ENCODE measurements at places on chromosomes 16 and 17.

- no peak for DNase-seq
These were observed 61.3 kb downstream of the NKD1 start for GRCh38 chr16:50609471-50609870.

- DNase-seq, result peak; percentile 79
These were observed 76.0 kb downstream of the ABCC1 start for GRCh38 chr16:16025214-16025968.

DNA sequence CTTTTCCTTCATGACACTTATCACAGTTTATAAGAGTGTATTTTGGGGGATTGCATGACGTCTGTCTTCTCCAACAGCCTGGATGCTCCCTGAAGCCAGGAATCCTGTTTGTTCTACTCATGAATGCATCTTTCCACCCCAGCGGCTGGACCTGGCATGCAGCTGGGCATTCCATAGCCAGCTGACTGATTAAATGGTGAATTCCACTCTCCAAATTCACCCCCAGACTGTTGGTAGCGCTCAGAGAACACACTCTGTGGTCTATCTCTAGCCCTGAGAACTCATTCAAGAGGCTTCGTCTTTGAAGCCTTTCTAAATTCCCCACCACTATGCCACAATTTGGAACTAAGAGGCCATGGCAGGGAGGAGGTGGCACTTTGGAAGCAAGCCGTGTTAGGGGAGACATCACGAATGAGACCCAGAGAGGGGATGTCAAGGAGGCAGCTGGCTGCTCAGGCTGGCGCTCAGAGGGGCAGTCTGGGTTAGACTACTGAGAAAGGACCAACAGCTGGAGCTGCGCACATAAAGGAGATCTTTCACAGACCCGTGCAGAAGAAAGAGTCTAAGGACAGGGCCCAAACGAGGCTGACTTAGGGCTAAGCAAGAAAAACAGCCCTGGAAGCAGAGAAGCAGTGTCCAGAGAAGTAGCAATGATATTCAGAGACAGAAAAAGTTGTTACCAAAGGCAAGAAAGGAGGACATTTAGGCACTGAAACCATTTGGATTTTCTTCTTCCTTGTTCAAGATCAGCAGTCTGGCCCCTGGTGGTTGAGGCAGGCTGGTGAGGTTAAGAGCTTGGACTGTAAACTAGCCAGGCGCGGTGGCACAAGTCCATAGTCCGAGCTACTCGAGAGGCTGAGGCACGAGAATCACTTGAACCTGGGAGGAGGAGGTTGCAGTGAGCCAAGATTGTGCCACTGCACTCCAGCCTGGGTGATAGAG is 42.4 kb upstream of the ZNF629 start:
- DNase-seq, result no peak

- DNase-seq, result no peak
These were observed 1.2 kb upstream of the METTL26 start for GRCh38 chr16:637081-638018.

DNA sequence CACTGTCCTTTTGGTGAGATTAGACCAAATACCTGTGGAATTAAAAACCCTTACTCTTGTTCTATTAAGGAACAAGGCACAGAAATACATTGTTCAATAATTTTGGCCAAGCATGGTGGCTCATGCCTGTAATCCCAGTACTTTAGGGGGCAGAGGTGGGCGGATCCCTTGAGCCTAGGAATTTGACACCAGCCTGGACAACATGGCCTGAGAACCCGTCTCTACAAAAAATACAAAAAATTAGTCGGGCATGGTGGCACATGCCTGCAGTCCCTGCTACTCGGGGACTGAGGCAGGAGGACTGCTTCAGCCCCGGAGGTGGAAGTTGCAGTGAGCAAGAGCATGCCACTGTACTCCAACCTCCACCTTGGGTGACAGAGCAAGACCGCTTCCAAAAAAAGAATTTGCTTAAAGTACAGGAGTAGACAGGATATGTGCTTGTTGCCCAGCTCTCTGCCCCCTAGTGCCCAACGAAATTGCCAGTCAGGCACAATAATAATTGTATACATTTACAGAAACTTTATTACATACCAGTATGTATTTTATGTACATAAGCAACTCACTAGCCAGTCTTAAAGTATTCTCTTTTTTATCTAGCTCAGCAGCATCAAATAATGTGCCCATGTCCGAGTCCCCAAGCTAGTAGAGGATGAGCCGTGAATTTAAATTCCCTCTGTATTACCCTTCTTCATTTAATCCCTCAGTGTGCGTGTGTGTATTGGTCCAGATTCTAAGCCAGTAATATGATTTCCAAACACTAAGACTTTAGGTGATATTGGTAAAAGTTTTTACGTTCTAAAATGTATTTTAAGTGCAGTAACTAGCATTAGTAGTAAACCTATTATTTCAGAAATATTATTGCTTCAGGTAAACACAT is 1.4 kb downstream of the THUMPD1 start:
- no peak for DNase-seq

DNA sequence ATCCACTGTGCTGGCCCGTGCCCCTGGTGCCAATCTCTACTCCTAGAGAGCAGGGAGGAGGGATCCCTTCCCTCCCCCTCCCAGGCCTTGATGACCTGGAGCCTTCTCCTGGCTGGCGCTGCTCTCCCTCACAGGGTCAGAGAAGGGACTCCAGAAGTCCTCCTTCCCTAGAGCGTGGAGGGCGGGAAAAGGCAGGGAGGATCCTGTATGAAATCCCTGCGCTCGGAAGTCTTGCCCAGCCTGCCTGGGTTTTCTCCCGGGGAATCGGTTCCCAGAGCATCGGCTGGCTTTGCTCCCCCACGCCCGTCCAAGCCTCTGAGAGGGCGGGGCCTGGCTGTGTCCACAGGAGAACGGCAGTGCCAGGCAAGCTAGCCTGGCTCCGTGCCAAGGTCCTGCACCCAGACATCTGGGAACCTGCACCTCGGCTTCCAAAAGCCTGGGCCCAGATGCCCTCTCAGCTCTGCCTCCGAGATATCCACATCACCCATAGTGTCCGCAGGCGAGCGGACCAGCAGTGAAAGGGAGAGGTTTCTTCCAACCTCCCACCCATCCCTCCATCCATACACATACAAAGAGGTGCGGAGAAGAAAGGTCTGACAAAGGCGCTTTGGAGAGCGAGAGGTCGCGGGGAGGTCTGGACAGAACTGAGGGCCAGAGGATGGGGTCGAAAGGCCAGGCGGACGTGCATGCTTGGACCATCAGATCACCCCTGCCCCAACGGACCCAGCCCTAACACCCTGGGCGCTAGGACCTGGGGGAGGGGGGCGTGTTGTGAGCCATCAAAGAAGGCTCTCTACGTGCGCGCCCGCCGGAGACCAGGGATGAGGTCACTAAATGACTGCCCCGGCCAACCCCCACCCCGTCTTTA is 1.1 kb downstream of the MPP2 start:
- DNase-seq, result no peak

- DNase-seq, result no peak
These were observed 3.8 kb downstream of the TNFSF12 start for GRCh38 chr17:7552621-7553051.

DNA sequence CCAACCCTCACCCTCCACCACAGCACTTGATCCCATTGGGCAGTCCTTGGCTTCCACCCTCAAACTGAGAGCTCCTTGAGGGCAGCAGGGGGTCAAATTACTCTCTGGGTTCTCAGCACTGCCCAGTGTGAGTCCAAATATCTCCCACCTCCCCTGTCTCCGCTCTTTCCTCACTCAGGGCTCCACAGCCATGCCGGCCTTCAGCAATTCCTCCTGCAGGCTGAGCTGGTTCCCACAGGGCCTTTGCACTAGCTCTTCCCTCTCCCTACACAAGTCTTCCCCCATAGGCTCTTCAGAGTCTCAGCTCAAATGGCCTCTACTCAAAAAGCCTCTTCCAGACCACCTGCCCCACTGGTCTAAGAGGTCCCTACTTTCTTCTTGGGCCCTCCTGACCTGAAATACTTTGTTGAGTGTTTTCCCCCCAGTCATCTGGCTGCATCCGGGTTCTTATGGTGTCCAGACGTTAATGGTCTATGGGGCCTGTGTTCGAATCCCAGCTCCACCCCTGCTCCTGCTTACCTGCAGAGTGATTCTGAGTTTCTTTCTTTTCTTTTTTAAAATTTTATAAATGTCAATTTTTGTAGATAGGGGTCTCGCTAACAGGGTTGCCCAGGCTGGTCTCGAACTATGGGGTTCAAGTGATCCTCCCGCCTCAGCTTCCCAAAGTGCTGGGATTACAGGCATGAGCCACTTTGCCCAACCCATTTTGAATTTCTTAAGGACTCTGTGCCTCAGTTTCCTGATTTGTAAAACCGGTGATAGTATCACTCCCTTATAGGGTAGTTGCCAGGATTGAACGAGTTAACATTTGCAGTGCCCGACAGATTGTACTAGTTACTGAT is 973 bp upstream of the IL4R start:
- no peak for DNase-seq

DNA sequence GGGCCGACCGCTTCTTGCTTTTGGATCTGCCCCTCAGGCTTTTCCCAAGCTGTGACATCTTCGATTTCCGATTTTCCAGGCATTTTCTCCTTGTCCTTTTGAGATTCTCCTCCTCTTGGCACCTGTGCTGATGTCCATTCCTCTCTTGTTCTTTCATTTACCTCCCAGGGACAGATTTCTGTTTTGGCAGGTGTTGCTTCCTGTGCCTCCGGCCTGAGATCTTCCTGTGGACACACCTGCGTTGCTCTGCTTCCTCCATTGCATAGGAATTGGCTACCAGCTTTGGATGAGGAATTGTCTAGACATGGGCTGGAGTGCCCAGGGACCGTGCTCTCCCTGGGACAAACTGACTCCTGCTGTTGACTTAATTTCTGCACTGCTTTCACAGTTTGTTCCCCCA is 15.1 kb downstream of the GPR179 start:
- no peak for DNase-seq

DNA sequence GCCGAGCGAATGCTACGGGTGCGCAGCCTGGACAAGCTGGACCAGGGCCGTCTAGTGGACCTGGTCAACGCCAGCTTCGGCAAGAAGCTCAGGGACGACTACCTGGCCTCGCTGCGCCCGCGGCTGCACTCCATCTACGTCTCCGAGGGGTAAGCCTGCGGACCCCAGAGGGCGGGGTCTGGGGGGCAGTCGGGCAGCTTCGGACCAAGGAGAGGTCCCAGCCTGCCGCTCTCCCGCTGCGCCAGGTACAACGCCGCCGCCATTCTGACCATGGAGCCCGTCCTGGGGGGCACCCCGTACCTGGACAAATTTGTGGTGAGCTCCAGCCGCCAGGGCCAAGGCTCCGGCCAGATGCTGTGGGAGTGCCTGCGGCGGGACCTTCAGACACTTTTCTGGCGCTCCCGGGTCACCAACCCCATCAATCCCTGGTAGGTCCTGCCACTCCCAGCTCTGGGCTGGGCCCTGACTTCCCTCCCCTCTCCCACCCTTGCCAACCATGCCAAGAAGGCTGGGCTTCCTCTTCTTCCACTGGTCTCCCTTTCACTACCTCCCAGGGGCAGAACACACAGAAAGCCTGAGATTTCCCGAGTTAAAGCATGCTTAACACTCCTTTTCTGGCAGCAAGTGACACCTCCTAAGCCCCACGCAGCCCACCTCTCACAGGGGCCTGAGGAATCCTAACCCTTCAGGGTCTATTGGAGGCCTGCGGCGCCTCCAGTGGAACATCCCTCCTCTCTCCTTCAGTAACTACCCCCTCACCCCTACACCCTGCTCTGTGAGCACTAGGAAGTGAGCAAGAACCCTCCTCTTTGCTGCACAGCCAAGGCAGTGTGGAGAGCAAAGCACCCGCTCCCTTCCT is 3.2 kb downstream of the NAGS start:
- no peak for DNase-seq

DNA sequence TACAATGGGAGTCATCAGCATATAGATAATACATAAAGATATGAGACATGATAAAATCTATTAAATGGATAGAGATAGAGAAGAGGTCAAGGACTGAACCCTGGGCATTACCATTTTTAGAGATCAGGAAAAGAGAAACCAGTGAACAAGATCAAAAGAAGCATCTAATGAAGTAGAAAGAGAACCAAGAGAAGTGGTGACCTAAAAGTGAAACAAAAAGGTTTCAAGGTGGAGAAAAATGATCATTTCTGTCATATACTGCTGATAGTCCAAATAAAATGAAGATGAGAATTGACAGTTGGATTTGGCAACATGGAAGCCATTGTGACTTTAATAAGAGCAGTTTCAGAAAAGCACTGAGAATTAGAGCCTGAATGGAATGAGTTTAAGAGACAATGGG is 165.1 kb downstream of the PPM1E start:
- DNase-seq, result no peak

- peak; percentile 74 for DNase-seq
These were observed 38.1 kb upstream of the VPS4A start for GRCh38 chr16:69273009-69273408.

GRCh38 chr16:57982385-57982784 is 11.5 kb upstream of the CNGB1 start:
- no peak for DNase-seq

DNA sequence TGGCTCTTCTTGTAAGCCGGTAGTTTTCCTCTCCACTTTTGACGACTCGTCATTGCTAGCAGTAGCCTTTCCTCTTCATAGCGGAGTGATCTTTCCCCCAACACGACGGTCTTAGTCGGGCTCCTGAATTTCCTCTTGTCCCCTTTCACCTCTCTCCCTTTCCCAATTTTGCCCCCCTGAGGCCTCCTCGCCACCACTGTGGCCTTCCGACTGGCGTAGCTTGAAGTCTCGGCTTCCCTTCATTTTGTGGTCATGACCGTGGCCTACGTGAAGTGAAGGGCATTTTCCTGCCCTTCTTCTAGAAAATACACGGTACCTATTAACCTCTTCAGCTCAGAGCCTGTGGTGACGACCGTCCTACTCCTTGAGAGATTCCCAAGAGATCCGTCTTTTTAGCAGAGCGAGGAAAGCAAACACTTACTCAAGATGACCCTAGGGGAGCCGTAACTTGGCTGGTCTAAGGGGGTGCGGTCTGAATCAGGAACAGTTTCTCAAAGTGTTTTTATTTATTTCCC is 787 bp downstream of the PRKAR1A start:
- DNase-seq, result no peak

DNA sequence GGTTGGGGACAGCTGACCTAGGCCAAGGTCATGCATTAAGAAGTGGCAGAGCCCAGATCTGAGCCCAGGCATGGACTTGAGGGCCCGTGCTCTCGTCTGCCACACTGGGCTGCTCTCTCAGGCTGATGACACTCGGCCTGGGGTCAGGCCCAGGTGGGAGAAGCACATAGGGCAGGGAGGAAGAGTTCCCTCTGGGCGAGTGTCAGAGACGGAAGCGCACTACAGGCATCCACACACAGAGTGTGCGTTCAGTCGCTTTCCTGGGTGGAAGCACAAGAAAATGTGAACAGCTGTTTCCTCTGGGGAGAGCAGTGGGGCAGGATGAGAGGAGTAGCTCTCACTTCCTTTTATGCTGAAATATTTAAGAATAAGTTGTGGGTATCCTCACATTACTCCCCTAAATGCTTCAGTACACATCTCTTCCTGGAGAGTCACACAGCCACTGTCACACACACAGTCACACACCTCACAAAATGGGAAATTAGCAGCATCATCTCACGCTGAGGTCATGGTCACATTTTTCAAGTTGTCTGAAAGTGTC is 59.7 kb downstream of the B9D1 start:
- no peak for DNase-seq

DNA sequence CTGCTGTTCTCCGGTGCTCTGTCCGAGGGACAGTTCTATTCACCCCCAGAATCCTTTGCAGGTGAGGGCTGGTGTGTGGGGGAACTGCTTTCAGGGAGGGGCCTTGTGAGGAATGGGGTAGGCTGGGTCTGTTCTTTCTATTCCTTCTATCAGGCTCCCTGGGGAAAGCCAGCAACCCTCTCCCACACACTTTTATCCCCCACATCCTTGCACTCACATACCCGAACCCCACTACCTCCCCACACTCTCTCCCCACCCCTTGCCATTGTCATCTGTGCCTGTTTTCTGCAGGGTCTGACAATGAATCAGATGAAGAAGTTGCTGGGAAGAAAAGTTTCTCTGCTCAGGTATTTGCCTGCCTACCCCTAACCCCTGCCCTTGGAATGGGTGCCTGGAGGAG is 6.4 kb upstream of the TCAP start:
- no peak for DNase-seq
